ENCODE measurements at places on chromosomes 7 and 10. TPM values are rescaled to one million over a fixed set of nuclear protein-coding genes. Genes with fewer than 3 reads are reported as not detected.

The ST8SIA6 gene
- not detected for total RNA-seq

The NUTM2A gene
- 0.24 TPM for total RNA-seq

The WASHC2C gene
- total RNA-seq: 21.4 TPM

The KCNIP2 gene
- not detected for total RNA-seq

The SUGCT gene
- total RNA-seq: 17.1 TPM

The PCLO gene
- total RNA-seq: 0.48 TPM

The SLC18A2 gene
- total RNA-seq: not detected
